NCI-H524 (cell line): ENCODE measurements at places on chromosomes 2 and 18.

DNA sequence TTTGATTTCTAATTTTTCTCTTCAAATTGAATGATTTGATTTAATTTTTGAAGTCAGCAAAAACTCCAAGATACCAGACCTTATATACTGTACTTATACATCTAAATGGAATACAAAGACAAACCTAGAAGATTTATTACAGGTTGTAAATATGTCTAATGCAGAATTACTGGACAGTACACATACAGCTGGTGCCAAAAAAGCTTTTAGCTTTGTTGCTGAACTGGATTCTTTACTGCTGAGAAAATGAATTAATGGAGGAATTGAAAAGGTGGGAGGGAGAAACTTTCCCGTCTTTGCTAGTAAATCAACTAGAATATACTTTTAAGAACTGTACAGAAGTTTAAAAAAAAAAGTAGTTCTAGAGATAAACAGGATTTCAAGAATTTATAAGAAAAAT, 17.5 kb downstream of the C1D start:
- no peak for DNase-seq

DNA sequence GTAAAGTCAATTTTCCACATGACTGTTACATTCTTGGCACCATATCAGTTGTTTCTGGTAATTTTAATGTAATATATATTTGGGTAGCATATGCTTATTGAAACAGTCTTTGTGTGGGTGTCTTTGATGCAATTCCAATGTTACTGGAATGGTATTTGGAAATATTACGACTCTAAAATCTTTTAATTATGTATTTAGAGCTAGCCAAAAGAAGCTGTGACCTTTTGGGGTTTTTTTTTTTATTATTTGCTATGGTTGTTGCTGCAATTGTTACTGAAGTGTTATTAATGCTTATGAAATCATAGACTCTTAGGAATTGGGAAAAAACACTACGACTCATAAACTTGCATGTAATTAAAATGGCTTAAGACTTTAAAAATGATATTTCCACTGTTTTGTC, 95.9 kb downstream of the AOX1 start:
- DNase-seq: no peak

GRCh38 chr18:29096079-29096770, 919.3 kb upstream of the CDH2 start:
- DNase-seq: no peak

- no peak for DNase-seq
These were observed 407.1 kb downstream of the CDH19 start for GRCh38 chr18:66196805-66197204.

DNA sequence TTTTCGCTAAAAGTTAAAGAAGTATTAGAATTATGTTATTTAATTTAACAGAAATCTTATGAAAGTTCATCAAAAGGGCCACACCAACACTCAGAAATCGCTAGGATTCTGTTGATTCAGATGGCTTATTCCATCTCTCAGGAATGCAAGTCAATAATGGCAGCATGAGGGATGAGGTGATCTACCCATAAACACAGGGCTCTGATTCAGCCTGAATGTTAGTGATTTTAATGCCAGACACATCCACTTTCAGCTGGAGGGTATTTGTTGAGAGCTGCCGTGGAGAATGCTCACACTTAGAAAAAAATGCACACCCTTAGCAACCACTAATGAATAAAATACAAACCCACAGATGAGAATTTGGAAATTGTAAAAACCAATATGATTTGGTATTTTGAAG, 173.3 kb upstream of the ERBB4 start:
- DNase-seq: no peak

DNA sequence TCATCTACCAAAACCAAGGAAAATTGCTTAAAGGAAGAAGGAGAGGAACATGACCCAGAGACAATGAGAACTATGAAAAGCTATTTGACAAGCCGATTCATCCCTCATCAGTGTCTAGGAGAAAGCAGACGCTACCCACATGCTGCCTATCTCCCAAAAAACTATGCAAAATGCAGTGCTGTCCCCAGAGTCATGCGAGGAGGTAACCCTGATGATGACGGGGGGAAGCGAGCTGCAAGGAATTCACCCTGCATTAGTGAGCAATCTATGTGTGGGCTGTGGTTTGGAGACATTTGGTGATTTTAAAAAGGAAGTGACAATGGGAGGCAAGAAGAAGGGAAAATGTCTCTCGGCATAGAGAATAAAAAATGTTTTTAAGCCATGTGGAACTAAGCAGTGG, 472.7 kb downstream of the CMPK2 start:
- no peak for DNase-seq

DNA sequence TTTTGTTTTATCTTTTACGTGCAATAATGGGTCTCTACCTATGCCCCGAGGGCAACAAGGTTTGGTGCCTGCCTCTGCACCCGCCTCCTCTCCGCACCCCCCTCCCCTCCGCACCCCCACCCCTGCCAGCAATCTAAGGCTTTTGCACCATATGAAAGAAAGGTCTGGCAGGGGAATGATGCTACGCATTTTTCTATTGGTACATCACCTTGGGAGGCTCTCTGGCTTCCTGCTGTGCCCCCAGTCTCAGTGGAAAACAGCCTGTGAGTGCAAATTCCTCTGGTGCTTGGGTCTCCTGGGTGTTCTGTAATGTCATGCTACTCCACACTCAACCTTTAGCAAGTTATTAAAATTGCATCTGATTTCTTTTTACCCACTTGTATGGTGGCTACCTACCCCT, 161.3 kb upstream of the SMAD7 start:
- no peak for DNase-seq

DNA sequence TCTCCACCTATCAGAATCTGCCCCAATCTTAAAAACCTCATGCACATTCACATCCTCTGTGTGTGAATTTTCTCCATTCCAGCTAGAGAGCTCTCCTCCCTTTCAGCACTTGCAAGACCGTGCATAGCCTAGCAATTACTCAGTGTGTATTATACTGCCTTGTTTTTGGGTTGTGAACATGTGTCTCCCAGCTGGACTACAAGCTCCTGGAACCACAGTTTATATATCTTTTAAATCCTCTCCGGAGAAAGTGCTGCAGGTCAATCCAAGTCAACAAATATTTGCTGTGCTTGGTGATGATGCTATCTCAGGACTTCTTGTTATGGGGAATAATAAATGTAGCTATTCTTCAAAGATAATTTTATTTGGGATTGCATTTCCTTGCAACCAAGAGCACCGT, 58.2 kb upstream of the MEX3C start:
- no peak for DNase-seq

DNA sequence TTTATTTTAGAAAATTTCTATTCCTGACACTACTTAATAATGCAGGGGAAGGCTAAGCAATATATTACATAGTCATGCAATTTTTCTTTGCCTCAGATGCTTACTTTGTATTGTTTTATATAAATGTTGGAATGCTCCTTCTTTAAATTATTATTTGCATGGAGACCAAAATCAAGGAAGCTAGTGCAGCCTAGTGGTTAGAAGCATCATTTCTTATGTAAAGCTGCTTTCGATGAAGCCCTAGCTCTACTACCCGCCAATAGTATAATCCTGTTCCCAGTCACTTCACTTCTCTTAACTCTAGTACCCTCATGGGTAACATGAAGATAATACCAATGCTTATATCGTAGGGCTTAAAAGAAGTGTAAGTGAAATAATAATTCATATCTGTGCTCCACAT, 198.9 kb downstream of the LRATD1 start:
- DNase-seq: peak; percentile 43

GRCh38 chr2:130186391-130186790, 4.3 kb downstream of the MZT2B start:
- no peak for DNase-seq

- no peak for DNase-seq
These were observed 40.1 kb upstream of the GALR1 start for GRCh38 chr18:77209587-77209986.

DNA sequence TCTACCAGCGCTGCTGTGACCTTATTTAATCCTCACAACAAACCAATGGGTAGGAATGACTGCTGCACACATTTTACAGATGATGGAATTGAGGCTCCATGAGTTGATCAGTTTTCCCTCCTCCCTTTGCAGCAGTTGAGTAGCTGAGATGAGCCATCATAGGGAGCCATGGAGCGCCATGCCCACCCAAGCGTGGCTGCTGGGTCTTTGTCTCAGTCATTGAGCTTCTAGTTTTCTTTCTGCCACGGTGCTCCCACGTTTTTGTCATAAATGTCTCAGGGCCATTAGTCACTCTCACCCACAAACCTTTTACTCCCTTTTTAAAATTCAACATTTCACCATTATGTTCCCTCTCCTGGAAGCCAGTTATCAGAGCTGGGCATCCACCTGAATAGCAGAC, 45.8 kb downstream of the TMEM17 start:
- no peak for DNase-seq

GRCh38 chr2:71336802-71337201, 5.2 kb downstream of the ZNF638 start:
- no peak for DNase-seq

- DNase-seq: no peak
These were observed 53.6 kb downstream of the GALNT1 start for GRCh38 chr18:35635170-35635569.

- DNase-seq: no peak
These were observed 1292.8 kb downstream of the DSC3 start for GRCh38 chr18:29749704-29750103.

- DNase-seq: no peak
These were observed 182.1 kb downstream of the ANKRD30B start for GRCh38 chr18:14930076-14930475.

- no peak for DNase-seq
These were observed 205.0 kb downstream of the RAD51AP2 start for GRCh38 chr2:17313261-17313660.

GRCh38 chr2:226580403-226580802, 219.2 kb downstream of the IRS1 start:
- no peak for DNase-seq

DNA sequence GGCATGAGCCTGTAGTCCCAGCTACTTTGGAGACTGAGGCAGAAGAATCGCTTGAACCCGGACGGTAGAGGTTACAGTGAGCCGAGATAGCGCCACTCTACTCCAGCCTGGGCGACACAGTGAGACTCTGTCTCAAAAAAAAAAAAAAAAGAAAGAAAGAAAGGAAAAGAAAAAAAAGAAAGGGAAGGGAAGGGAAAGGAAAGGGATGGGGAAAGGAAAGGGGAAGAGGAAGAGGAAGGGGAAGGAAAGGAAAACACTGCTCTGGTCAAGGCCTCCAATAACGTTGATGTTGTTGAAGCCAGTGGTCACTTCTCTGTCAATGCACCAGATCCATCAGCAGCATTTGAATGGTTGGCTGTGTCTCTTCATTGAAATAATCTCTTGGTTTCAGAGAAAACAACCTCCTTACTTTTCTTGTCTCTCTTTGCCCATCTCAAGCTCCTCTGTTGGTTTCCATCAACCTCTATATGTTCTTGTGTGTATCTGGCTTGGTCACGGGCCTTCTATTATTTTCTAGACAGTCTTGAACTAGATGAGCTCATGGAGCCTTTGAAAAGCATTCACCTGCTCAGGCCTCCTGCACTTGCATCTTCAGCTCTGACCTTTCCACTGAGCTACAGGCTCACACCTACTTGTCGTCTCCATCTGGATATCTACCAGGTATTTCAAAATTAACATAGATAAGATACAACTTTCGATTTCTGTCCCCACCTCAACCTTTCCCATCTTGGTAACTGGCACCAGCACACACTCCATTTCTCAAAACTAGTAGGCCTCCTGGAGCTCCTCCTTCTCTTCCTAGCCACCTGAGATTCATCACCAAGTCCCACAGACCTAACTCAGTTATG, 69.4 kb upstream of the LAPTM4A start:
- no peak for DNase-seq

DNA sequence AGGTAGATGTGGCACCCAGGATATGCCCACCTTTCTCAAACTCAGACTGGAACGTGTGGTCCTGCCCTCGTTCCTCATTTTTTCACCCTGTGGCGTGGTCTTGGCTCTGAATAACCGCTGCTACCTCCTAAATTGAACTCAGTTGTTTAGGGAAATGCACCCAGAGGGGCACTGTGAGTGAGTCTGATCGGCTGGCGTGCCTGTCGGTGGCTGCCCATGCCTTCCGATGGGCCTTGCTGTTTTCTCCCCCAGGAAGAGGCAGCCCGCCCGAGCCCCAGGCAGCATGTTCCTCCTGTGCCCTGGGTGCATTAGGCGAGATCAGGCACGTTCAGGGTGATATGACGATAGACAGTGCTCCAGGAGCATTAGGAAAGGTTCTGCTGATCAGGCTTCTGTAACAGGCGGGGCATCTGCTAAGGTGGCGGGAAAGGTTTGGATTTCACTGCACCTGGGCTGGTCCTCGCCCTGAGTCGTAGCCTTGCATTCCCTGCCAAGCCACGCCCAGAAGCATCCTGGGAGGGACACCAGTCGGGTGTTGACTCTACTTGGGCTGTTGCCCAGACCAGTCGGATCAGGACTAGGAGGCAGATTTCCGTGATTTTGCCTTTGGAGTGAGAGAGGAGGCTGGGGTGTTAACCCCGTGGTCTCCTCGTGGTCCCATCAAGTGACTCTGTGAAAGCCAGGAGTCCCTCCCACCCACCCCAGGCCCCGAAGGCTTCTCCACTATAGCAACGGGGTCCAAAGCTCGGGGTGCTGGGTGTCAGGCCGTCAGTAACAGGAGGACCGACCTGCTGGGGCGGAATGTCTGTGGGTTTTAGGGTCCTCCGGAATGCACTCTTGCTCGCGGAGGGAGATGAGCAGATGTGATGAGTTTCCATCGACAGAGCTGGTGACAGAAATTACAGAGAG, 75.1 kb downstream of the SH3BP4 start:
- DNase-seq: no peak

DNA sequence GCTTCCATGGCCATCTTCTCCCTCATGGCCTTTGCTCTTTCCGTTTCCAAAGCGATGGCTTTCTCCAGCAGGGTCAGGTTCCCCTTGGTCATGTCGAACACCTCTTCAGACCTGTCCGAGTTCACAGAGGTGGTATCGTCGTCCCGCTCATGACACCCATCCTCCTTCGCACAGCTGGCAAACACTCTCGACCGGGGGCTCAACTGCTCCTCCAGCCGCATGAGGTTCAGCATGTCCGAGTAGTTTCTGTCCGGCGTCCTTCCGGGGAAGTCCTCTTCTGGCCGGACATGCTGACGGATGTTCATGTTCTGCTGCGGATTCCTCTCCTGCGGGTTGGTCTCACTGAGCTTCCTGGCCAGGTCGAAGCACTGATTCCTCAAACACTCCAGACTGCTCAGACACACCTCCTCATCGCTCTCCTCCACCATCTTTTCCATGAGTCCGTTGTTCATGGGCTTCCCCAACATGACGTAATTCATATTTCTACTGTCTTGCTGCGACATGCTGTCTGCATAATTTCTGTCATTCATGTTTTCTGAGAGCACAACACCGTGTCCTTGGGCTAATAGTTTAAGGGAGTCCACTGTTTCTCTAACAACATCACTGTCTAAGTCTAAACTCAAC, 178.2 kb upstream of the PXDN start:
- no peak for DNase-seq

DNA sequence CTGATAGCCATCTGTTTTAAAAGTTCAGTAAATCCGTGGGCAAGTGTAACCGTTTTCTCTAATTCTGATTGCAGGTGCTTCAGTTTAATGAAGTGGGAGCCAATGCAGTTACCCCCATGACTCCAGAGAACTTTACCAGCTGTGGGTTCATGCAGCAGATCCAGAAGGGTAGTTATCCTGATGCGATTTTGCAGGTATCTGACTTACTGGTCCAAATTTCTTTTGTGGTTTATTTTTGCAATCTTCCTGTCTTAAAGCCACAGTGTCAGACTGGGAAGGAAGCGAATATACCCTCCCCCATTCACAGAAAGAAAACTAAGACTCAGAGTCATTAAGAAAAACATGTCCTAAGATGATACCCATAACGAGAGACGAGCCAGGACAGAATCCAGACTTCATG, 7.7 kb downstream of the SERPINB2 start:
- no peak for DNase-seq
